ENCODE measurements at places on chromosomes 13 and 19.

- no peak for DNase-seq
These were observed 808 bp downstream of the SLITRK5 start for GRCh38 chr13:87671753-87672605.

- DNase-seq = no peak
These were observed 101.2 kb upstream of the MBNL2 start for GRCh38 chr13:97120976-97121375.

- DNase-seq = peak; percentile 11
These were observed 8.5 kb downstream of the CDX2 start for GRCh38 chr13:27960362-27961226.

DNA sequence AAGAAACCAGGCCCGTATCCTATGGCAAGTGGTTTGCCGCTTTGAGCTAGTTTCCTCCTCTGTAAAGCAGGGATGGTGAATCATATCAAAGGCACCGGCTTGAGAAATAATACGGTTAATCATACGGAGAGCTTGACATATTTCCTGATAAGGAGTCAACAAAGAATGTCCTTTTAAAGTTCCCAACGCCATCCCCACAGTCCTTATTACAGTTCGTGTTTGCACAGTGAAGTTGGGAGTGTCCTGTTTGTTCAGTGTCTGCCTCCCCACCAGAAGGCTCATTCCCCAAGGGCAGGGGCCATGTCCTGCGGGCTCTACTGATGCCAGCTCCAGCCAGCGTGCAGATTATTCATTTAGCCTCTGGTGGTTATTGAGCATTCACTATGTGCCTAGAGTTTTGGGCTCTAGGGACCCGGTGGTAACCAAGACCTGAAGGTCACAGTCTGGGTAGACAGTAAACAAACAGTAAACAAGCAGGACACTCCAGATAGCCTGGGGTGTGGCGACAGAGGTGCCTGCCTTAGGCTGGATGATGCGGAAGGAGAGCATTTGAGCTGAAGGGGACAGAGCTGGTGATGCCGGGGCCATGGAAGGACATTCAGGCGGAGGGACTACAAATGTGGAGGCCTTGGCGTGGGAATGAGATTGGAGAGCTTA, 6.3 kb downstream of the GRAMD1A start:
- DNase-seq = no peak

GRCh38 chr13:100754459-100754858, 79.9 kb upstream of the TMTC4 start:
- DNase-seq = no peak

DNA sequence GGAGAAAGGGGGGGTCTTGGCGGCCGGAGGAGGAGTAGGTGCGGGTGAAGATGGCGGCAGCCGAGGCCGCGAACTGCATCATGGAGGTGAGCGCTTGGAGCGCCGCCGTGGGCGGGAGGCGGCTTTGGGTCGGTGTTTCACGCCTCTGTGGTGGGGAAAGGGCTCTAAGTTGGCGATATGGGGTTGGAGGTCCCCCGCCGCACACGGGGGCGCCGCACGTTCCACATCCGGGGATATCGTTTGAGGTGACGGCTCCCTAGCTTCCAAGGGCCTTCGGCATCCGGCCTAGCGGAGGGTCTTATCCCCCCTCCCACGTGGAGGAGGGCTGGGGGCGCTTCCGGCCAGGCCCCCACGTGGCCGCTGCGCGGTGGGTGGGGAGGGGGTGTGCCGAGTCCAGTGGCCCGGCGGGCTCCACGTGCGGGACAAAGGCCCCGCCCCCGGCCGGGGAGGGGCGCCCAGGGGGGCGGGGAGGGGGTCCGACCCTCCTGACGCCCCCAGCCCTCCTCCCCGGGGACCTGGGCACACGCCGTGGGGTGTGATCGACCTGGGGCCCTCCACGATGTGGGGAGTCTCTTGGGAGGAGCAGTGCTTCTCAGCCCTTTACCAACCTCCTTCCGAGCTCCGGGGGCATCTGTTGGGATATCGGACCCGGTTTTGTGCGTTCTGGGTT, at the start of gene PRMT1:
Gene PRMT1, plus strand, starts transcription at position 41 of the 670 bp plus-strand sequence. Its CDS starts 10 bp downstream, at position 51.
- peak; percentile 52 for DNase-seq

DNA sequence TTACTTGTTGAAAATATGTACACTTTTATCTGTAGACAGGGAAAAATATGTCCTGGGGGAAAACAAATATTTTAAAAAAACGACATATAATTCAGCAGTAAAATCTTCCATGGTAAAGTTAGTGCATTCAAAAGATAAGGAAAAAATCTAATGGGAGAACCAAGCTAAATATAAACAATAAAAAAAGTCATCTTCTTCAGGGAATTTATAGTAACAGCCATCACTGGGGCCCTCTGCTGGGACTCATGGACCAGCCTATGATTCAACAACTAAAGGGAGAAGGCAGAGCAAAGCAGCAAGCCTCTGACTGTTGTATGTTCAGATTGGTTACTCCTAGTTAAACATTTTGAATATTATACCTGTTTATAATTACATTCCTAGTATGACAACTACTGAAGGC, 93.0 kb downstream of the ITGBL1 start:
- DNase-seq = no peak

DNA sequence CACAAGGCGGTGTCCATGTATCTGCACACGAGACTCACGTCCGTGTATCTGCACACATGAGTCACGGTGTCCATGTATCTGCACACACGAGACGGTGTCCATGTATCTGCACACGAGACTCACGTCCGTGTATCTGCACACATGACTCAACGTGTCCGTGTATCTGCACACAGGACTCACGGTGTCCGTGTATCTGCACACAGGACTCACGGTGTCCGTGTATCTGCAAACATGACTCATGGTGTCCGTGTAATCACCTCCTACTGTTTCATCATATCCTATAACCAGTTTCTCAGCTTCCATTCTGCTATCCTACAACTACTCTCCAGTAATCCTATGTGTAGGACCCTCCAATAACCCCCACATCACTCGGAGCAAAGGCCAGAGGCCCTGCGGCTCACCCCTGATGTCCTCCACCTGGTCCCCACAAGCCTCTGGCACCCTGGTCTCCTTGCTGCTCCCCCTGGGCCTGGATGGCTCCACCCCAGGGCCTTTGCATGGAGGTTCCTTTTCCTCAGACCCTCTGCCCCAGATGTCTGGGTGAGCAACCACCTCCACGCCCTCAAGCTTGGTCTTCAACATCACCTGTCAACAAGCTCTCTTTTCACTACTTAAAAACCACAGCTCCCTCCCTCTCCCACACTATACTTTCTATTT, 2.5 kb upstream of the TMEM255B start:
- DNase-seq = no peak

- DNase-seq = no peak
These were observed 8.5 kb downstream of the UNC13A start for GRCh38 chr19:17679526-17680229.

GRCh38 chr19:55084416-55084815, 8.7 kb downstream of the EPS8L1 start:
- DNase-seq = no peak

GRCh38 chr19:19655641-19656343, 7.7 kb downstream of the ATP13A1 start:
- no peak for DNase-seq

GRCh38 chr13:52130641-52131040, 1.8 kb upstream of the NEK5 start:
- no peak for DNase-seq

GRCh38 chr19:30739394-30739793, 367.2 kb downstream of the ZNF536 start:
- DNase-seq = no peak

DNA sequence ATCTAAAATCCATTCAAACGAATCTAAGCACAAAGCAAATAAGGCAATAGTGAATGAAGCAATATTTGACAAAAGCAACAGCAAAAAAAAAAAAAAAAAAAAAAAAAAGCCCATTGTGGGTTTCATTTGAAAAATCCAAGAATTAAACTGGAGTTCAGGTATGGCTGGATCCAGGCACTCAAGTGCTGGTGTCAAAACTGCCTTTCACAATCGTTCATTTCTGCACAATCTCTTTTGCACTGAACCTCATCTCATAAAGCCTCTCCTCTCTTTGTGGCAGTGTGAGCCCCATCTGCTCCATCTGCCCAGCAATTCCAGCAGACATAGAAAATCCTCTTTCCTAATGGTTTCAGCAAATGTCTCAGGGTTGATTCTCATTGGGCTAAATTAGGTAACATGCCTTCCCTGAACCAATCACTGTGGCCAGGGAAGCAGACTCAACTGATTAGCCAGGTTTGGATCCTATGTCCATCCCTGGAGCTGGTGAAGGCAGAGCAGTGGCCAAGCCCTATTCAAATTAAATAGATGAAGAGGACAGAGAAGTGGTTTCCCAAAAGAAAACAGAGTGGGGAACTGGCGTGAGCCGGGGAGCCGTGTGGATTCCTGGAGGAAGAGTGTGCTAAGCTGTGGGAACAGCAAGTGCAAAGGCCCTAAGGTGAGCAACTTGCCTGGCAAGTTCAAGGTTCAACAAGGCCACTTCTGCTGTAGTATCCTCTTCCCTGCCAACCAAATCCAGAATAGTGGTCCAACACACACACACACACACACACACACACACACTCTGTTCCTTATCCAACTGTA, 1.2 kb upstream of the HIF3A start:
- no peak for DNase-seq

DNA sequence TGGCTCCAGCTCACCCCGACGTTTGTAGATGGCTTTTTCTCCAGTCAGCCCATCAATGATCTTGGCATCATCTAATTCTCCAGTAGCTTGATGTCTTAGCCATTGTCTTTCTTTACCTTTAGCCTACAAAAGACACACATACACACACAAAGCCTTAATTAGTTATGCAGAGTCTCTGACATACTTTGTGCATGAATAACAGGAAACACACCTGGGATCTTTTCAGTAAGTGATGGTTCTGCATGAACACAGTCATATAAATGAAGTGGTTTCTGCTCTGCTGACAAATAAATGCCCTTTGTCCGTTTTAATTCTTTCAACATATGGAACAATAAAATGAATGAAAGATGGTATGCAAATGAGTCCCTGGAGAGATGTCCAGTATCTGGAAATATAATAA, 133.3 kb downstream of the RGCC start:
- no peak for DNase-seq

DNA sequence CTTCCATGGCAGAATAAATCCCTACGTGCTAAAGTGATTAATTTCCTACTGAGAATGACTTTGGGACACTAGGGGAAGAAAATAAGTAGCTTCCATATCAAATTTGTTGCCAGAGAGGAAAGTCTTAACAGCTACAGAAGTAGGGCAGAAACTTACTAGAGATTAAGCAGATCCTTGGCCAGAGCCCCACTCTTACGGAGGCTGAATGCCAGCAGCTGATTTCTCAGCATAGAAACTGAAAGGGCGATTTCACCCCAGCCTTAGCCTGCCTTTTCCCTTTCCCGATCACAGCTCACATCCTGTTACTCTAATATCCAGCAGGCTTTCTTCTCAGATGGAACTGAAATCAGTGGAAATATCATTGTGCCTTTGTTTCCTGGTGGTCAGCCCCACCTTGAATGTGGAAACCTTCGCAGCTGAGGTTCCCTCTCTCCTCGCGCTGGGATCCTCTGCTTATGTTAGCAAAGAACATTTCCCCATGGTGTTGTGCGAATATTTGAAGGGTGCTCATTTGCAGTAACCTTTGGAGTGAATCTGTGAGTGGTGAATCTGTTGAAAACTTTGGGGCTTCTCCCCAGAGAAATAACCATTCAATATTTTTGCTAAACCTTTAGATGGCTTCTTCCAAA, 8.4 kb downstream of the FAM124A start:
- DNase-seq = no peak

DNA sequence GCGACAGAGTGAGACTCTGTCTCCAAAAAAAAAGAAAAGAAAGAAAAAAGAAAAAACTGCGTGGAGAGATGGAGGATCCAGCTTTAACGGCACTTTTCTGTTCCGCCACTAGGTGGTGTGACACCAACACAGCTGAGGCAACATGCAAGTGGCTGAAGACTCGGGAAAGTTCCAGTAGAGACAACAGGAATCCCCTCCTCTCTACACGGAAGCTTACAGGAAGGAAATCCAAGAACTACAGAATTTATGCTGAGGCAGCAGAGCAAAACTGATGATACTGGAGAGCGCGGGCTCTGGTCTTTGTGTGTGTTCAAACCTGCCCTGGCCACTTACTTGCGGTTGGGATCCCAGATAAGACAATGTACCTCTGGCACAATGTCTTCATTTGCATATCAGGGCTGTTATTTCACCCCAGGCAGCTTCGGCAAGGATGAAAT, 9.9 kb downstream of the RANBP3 start:
- DNase-seq = peak; percentile 72

DNA sequence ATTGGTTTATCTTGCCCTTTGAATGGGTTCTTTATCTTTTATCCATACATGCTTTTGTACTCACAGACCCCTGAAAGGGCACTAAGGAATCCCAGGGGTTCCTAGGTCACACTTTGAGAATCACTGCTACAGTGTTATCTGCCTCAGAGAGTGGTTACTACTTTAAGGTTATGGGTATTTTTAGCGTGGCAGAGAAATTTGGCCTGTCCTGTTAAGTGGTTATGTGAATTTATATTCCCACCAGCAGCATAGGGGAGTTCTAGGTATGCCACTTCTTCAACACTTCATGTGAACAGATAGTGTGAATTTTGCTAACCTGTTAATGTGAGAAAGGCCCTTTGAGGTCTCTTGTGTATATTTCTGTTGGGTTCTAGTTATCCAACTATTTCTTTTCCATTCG, 75.7 kb downstream of the DNAJC3 start:
- DNase-seq = no peak

GRCh38 chr19:497491-497868, 1.2 kb downstream of the MADCAM1 start:
- DNase-seq = no peak

- DNase-seq = no peak
These were observed 319.6 kb downstream of the TEX29 start for GRCh38 chr13:111640006-111640405.

GRCh38 chr13:45132369-45133064, 12.2 kb downstream of the GTF2F2 start:
- no peak for DNase-seq

GRCh38 chr13:108495646-108496361, 133.6 kb upstream of the MYO16 start:
- DNase-seq = no peak

GRCh38 chr13:76887076-76887563, 915 bp upstream of the KCTD12 start:
- DNase-seq = no peak

GRCh38 chr19:49685845-49686332, 3.5 kb upstream of the ADM5 start:
- DNase-seq = no peak

DNA sequence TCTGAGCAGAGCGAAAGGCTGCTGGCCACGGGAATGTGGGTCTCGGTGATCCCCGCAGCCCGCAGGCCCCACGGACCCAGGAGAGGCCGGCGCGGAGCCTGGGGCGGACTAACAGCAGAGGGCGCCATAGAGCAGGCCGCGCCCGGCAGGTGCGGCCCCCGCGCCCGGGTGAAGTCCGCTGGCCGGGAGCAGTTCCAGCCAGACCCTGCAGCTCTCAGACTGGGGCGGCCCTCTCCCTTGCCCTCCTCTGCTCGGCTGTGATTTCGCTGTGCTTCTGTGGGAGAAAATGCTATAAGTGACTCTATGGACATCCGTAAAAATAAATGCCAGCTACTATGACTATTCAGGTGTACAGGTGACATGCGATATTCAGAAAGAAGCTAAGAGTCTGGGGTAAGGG, 37.7 kb downstream of the GSX1 start:
- DNase-seq = peak; percentile 56

- no peak for DNase-seq
These were observed 3.7 kb upstream of the SOX21 start for GRCh38 chr13:94716016-94716415.
